Stimulated activated naive CD8-positive, alpha-beta T cell treated with anti-CD3 and anti-CD28 coated beads, Interleukin-15, amount 100 ng/mL, for 72 hours (primary cell): ENCODE measurements at places on chromosomes 4 and X.

DNA sequence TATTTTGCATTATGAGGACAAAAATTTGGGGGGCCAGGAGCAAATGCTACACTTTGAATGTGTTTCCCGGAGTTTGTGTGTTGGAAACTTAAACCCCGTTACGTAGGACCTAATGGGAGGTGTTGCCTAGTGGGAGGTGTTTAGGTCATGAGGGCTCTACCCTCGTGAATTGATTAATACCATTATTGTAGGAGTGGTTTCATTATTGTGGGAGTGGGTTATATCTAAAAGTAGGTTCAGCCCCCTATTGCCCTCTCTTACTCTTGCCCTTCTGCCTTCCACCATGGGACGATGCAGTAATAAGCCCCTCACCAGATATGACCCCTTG lies 15.5 kb downstream of the UBA6 start:
- DNase-seq: no peak

- DNase-seq: peak; percentile 26
Measured at GRCh38 chrX:149825424-149825823, 43.7 kb downstream of the MAGEA9 start.

DNA sequence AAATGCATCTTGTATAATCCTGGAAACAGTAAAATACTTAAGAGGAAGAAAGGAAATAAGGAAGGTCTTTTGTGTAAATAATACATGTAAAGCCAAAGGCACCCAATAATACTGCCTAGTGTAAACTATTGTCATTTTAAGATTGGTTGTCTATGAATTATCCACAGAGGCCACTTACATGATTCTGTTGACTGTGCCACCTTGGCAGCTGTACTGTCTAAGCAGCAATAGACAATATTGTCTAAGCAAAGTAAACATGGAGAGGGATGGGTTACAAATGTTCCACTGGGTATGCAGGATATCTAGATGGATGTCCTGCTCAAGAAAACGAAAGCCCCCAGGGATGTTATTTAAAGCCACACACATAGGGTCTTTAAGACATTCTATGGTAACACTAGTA lies 19.4 kb downstream of the BEND4 start:
- no peak for DNase-seq

DNA sequence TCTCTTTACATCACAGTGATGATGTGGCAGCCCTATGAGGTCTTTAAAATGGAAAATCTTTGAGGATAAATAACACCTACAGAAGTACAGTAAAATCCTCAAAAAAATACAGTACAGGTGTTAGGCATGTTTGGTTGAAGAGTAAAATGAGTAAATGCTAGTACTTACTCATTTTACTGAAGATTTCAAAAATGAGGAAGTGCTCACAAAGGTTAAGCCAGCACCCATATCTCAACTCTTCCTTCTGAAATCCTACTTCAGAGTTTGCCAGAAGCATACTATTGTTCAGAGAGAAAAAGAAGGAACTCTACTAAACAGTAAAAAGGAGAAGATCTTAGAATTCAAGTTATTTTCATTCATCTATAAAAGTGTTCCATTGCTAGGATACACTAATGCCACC lies 130.9 kb downstream of the CBR4 start:
- DNase-seq: no peak
